ENCODE measurements at places on chromosomes 3 and 15.

GRCh38 chr3:123632161-123632655 lies 47.4 kb upstream of the HACD2 start:
- no peak for DNase-seq

DNA sequence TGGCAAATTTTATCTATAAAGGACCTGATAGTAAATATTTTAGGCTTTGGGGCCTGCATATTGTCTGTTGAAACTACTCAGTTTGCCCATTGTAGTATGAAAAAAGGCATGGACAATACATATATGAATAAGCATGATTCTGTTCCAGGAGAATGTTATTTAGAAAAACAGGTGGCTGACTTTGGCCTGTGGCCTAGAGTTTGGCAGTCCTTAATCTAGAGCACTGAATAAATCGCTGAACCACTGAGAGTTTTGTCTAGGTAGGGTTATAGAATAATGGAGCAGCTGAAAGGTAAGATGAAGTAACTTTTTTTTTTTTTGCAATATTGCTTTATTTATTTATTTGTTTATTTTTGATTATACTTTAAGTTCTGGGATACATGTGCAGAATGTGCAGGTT lies 75.0 kb downstream of the LRRC49 start:
- DNase-seq: no peak

DNA sequence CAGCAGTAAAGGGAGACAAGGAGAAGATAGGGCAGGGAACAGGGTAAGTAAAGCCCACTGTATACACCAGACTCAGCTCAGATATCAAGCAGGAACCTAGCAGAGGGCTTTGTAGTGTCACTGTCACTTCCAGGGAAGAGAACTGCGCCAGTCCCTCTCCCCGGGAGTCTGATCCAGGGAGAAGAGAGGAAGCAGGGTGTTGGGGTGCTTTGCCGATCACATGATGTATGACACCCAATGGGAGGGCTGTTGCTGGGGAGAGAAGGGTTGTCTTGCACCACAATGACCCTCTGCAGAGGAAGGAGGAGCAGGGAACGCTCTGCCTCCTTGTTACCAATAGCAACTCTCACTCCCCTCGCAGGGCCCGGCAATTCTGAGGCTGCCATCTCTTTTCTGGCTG lies 147.2 kb upstream of the SLC2A2 start:
- no peak for DNase-seq

DNA sequence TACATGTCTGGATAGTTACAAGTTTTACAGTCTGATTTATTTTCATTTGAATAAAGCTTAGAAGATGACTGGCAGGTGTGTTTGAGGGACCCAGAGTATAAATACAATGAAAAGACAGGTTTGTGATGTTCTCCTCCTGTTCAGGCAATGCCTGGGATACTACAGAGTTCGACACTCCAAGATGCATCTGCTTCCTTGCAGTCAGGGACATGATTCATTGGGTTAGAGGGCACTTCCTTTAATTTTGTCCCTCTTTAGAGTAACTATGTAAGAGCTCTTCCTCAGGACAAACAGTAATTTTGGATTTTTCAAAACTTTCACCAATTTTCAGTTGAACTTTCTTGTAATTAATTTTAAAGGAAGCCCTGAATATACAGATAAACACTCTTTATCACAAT lies 102.0 kb downstream of the LMLN start:
- no peak for DNase-seq

GRCh38 chr3:4392992-4393391 lies 74.1 kb downstream of the SUMF1 start:
- DNase-seq: no peak

DNA sequence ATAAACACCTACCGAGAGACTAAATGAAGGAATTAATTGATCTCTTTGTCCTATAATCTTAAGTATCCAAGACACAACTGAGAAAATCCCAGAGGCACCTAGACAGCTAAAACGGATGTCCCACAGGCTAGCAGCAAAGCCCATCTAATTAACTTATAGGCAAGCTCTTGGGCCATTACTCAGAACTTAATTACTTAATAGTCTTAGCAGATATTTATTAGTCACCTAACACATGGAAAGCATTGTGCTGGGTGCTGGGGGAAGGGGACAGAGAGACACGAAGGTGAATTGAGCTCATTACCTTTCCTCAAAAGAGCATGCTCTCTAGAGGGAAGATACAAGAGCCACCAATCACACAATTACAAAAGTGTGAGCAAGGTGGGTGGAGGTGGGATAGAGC lies 189.8 kb upstream of the PROK2 start:
- DNase-seq: no peak
